ENCODE measurements at places on chromosomes 4 and X. TPM values are rescaled to one million over a fixed set of nuclear protein-coding genes. Genes with fewer than 3 reads are reported as not detected.

DNA sequence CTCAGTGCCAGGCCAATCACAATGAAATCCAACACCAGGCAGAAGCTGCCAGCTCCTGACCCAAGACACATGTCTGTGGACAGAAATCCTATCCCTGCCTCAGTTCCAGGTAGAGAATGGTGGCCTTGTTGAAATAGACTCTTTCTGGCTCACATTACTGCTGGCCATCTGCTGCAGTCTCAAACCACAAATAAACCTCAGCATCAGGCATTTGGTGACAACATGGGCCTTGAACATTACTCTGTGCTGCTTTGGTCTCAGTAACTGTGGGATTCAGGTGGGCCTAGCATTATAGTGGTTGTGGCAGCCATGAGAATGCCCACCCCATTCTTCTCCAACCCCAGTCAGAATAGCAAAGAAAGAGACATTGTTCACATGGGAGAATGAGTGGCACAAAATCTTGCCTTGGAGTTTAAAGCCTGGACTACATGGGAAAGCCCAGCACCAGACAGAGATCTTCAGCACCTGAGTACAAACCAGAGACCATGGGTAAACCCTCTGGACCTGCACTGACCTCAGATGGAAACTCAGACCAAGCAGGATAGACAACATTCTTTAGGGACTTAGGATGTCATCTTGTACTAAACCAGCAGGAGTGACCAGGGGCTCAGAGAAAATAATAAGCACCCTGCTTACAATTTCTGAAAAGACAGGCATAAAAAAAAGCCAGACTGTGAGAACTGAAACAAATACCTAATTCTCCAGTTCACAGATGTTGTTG is 50.4 kb upstream of the TRAM1L1 start:
- no peak for DNase-seq

Gene NDUFC1
- 63.3 TPM for total RNA-seq

Gene PPEF2
- not detected for total RNA-seq

DNA sequence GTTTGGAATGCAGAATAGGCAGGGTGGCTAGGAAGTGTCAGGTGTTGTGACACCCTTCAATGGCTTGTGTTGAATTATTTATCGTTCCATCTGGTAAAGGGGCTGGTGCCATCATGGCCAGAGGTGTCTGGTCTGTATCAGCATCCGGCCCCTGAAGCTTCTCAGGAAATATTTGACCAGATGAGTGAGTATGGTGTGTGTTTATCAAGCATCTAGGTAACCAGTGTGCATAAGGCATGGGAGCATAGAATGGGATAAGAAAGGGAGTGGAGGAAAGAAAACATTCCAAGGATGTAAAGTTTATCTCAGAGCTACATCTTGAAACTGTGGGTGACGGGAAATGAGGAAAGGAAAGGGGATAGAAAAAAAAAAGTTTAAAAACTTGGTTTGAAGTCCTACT is 109.4 kb downstream of the KLHL4 start:
- no peak for DNase-seq

Gene NMU
- 12.8 TPM for total RNA-seq

DNA sequence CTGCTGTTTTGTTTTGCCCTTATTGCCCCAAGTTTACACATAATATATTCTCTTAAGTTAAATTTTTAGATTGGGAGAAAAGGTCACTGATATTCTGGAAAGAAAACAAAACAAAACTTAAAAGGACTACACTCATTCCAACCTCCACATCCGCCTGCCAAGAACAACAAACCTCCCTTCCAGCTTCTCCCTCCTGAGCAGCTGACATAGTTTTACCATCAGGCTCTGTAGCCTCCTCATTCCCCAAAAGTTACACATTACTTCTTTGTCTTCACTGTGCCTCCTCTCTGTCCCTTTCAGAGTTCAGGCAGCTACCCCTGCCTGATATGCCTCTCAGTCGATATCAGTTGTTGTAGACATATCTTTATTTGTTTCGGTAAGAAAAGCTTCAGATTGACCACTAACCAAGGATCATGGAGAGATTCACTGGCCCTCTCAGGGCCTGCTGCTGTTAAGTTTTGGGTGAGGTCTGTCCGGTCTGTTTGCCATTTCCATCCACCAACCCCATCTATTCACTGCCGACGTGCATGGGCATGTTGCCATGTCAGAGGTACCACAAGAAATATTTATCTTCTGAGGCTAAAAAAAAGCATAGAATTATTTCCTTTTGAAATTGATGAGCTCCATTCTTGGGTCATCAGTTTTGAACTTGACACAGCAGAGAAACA is 164.1 kb downstream of the GASK1B start:
- no peak for DNase-seq

Gene SCARB2
- 60.8 TPM for total RNA-seq

Gene TNIP3
- total RNA-seq: not detected

Gene ZFP42
- 0.77 TPM for total RNA-seq

All from neural crest cell (in vitro differentiated cells).